ENCODE measurements at places on chromosomes 13 and 19.

DNA sequence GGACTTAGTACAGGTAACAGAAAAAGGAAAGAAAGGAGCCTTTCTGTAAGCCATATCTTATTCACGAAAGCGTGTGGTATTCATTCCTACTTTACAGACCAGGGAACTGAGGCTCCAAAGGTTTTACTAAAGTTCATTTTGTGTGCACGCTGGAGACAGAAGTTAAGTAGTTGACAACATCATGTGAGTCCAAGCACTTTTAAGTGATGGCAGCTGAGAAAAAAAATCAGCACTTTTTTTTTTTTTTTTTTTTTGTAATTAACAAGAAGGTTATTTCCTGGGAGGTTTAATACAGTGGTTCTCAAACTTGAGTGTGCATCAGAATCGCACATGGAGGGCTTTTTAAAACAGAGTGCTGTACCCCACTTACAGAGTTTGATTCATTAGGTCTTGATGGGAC, 2.0 kb downstream of the DNAJC3 start:
- no peak for DNase-seq

GRCh38 chr13:71316792-71317363, 550.1 kb downstream of the DACH1 start:
- DNase-seq: no peak

- no peak for DNase-seq
Measured at GRCh38 chr19:17249887-17250548, 4.3 kb upstream of the NR2F6 start.

GRCh38 chr13:70366720-70367119, 258.5 kb upstream of the KLHL1 start:
- DNase-seq: no peak

GRCh38 chr19:41123716-41124294, 9.6 kb downstream of the CYP2F1 start:
- DNase-seq: no peak

All from SJSA1 (cell line).